ENCODE measurements at places on chromosomes 7 and 10. TPM values are rescaled to one million over a fixed set of nuclear protein-coding genes. Genes with fewer than 3 reads are reported as not detected.

DNA sequence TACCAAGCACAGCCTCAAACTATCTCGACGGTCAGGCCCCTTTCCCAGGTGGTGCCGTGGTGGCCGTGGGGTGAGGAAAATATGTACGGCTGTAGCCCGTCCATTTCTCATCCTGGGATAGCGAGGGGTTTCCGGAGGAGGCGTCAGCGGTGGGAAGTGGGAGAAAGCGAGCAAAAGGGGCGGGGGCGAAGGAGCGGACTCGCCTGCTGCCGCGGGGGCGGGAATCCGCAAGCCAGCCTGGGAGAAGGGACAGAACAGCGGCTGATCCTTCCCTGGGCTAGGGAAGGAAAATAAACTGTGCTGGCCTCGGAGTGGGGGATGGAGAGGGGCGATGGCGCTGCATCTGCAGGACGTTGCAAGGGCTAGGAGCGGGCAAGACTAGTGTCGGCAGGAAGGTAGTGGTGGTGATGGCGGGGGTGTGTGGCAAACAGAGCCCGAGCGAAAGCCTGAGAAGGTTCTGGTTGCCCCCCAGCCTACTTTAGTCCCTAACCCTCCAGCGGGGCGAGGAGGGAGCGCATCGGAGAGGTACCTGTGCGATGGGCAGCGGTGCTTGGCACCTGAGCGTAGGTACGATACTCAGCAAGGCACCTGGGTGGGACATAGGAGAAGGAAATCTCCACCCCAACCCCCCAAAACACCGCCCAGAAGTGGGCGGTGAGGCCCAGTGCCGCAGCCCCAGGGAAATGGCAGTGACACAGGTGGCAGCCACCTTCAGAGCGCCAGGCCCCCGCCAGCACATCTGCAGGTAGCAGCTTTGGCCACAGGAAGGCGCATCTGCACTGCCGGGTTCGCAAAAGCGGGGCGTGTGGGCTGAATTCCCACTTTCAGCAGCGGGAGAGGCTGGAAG lies 49.9 kb upstream of the STEAP1B start:
- no peak for DNase-seq

H2BK1 gene
- not detected for polyA plus RNA-seq

DNA sequence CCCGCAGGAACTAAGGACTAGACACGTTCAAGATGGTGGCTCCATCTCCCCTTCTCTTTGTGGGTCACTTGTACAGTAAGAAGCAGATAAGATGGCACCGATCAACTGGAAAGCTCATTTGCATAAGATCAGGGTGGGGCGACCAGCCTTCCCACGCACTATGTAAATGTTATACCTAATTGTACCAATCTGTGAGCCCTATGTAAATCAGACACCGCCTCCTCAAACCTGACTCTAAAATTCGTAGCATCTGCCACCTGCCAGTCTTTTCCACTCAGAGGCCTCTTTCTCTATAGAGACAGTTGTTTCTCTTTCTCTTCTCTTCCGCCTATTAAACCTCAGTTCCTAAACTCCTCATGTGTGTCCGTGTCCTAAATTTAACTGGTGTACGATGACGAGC lies 324.5 kb downstream of the PHF14 start:
- DNase-seq: peak; percentile 6

DNA sequence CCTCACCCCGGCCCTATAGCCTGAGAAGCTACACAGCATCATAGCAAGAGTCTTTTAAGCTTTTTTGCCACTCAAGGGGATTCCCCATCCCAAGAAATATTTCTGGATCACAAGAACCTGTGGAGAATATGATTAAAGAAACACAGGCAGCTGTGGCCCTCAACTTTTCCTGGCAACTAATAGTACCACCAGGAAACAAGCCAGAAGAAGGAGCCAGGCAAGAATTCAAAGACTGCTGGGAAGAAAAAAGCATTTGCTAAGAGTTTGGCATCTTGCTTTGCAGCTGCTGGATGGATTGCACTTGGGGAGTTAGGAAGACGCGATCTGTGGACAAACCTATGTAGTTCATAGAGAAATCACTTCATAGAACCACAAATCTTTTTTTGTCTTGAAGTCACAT lies 437.8 kb downstream of the PLXDC2 start:
- DNase-seq: no peak

- DNase-seq: peak; percentile 93
Measured at GRCh38 chr10:121598263-121599249, at the start of gene FGFR2. TSS of gene FGFR2 (minus strand) at chr10:121598444. CDS start at chr10:121593817, 4,627 bp downstream.

DNA sequence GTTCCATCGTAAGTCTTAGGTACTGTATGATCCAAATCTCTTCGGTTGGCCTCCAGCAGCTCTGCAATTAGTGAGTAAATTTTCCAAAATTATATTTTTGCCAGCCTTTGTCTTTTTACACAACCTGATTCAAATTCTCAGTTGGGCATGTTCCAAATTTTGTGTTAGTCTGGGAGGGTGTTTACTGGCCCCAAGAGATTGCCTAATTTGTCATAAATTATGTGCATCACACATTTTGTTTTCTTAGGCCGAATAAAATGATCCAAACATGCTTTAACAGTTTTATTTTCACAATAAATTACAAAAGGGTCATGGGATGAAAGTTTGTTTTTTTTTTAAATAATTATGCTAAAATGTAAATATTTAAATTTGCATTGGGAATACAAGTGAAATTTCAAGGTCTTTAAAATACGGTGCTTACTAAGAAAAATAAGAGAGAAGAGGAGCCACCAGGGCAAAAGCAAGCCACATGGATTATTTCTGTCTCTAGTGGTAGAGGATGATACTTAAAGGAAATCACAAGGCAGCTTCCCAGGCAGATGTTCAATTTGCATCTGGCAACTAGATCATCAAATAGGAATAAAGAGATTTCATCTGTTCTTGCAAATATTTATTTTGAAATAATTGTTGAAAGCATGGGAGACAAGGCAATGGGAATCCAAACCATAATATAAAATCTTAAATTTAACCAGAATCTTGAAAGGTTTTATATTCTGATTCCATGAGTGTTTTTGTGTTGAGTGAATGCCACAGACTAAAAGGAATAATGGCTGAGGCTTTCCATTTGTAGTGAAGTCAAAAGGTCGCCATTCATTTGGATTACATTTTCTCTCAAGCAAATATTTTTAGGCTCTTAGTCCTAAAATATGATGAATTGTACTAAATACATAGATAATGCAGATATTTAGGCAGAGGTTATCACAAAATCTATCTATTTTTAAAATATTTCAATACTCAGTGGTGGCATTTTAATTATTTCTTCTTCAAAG lies 111.1 kb downstream of the MDFIC start:
- no peak for DNase-seq

CCDC3 gene
- 14.6 TPM for polyA plus RNA-seq

- DNase-seq: no peak
Measured at GRCh38 chr7:50591480-50592438, 26.6 kb upstream of the DDC start.

GIMAP4 gene
- polyA plus RNA-seq: 31.3 TPM

GRCh38 chr10:77619964-77620703 lies 17.5 kb downstream of the KCNMA1 start:
- no peak for DNase-seq

DNA sequence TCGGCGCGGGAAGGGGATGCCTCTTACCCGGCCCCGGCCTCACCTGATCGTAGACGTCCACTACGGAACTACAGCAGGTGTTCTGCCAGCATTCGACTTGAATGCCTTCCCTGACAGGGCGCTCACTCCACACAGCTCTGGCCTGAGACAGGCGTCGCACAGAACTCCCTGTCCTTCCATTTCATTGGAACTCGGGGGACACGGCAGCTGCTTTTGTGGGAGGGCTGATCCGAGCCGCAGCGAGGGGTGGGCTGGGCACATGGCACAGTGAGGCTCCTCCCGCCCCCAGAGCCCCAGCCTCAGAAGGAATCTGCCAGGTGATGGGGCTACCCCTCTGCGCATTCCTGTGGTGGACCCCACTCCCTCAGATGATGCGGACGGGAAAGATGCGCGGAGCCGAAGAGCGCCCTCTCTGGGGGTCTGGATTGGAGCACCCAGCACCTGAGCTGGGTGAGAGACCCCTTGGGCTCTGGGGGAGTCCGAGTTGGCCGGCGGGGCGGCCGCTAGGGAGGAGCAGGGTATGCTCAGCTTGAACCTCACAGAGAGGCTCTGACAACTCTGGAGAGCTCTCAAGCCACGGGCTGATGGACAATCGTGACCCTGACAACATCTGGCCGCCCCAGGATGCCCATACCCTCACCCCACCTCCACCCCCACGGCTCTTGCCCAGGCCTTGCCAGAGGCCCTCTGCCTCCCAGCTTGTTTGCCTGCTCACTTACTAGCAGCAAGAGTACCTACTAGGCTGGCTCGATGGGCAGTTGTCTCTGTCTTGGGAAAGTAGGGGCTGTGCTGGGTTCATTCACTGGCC lies 36.6 kb downstream of the RASGEF1A start:
- peak; percentile 5 for DNase-seq

RPEL1 gene
- polyA plus RNA-seq: not detected

WNT8B gene
- not detected for polyA plus RNA-seq

- DNase-seq: no peak
Measured at GRCh38 chr7:28544453-28545117, 132.3 kb downstream of the CREB5 start.

DNA sequence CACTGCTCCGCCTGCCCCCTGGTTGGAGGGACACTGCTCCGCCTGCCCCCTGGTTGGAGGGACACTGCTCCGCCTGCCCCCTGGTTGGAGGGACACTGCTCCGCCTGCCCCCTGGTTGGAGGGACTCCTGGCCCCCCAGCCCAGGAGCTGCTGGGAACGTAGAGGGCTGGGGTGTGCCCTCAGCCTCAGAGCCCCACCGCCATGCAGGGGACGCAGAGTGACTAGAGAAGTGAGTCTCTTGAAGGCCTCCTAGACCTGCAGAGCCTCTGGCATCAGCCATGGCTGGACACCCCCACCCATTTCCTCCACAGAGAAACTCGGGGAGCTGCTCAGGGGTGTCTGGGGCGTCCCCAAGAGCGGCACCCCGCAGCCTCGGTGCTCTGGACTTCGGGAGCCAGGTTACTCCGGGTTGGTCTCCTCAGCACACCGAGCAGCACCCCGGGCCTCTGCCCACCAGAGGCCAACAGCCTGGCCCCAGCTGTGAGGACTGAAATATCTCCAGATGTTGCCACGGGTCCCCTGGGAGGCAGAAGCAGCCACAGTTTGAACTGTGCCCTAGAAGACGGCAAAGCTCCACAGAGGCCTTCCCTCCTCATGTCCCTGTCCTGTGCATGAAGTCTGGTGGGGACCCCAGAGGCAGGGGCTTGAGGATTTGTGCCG lies 191.9 kb downstream of the ELFN1 start:
- DNase-seq: peak; percentile 39

CTBP2 gene
- 16.6 TPM for polyA plus RNA-seq

DNA sequence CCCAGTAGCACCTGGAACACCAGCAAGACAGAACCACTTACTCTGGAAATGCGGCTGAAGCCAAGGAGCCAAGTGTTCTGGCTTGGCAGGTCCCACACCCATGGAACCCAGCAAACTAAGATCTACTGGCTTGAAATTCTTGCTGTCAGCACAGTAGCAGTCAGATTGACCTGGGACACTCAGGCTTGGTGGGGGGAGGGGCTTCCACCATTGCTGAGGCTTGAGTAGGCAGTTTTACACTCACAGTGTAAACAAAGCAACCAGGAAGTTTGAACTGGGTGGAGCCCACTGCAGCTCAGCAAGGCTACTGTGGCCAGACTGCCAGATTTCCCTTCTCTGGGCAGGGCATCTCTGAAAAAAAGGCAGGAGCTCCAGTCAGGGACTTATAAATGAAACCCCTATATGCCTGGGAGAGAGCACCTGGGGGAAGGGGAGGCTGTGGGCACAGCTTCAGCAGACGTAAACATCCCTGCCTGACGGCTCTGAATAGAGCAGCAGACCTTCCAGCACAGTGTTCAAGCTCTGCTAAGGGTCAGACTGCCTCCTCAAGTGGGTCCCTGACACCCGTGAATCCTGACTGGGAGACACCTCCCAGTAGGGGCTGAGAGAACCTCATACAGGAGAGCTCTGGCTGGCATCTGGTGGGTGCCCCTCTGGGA lies 121.2 kb downstream of the MTERF1 start:
- no peak for DNase-seq

DNA sequence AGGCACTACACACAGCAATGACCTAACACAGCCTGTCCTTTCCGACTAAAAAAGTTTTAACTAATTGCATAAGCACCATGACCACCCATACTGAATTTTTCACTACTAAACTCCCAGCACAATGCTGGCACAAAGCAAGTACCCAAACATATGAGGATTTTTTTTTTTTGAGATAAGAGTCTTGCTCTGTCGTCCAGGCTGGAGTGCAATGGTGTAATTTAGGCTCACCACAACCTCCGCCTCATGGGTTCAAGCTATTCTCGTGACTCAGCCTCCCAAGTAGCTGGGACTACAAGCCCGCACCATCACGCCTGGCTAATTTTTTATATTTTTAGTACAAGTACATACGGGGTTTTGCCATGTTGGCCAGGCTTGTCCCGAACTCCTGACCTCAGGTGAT lies 5.1 kb downstream of the UBE2H start:
- DNase-seq: no peak

TWIST1 gene
- 3.6 TPM for polyA plus RNA-seq

DNA sequence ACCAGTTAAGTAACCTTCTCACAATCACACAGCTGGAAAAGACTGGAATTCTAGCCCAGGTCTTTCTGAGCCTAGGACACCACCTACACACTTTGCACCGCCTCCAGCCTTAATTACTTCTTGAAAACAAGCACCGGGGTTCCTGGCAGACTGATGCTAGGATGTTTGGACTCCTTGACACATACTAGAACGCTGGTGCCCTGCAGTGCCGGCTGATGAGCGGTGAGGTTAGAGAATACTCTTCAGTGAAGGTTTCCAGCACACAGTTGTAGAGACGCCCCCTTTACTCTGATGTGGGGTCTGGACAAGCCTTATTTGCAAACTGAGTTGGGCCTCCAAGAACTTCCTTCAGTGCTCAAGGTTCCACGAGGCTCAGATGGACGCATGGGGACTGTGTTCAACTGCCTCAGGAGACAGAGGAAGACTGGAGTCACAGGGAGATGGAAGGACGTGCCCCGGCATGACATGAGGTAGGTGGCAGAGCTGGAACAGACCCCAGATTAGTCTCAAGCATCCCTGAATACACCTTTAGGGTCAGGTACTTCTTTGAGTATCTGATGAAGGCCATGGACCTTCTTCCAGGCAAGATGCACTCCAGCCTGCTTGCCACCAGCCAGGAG lies 89.6 kb downstream of the COBL start:
- DNase-seq: no peak

- DNase-seq: no peak
Measured at GRCh38 chr10:27747096-27747451, 1.5 kb upstream of the MKX start.

DNA sequence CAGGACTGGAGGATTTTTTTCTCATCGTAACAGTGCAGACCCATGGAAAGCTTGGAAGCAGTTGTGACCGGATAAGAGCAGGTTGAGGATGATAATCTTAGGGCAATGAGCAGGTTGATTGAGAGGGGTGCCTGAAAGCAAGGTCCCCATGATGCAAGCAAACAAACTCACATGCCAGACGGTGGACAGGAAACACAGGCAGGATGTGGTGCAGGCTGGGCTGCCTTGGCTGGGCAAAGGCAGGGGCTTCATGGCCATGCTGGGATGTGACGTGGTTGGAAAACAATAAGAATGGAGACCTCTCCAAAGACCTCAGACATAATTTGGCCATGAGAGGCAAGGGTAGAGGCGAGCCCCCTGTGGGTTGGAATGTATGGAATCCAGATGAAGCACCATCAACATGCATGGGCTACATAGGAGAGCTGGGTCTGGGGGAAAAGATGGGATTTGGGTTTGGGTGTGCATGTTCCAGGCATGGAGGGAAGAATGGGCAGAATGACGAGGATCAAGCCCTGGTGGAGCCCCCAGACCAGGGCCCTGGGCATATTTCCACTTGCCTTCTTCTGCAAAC lies 58.3 kb downstream of the IKZF1 start:
- DNase-seq: no peak

Data from right cardiac atrium (tissue), 5 donors.